ENCODE measurements at places on chromosomes 1 and 21.

DNA sequence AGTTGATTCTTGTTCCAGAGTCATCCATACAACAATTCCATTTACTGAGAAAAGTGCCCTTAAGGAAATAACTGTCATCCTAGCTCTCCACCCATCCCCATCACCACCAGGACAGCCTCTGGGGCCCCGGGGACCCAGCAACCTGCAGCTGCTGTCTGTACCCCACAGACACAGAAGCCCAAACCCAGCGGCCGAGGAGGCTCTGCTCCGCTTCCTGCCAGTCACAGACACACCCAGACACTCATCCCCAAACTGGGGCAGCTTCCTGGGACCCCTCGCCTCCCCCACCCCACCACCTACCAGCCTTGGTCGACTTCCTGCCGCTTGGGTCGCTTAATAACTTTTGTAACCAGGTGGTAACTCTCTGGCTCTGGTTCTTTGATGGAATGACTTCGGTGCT, 121.6 kb upstream of the SLC25A33 start:
- DNase-seq: no peak

DNA sequence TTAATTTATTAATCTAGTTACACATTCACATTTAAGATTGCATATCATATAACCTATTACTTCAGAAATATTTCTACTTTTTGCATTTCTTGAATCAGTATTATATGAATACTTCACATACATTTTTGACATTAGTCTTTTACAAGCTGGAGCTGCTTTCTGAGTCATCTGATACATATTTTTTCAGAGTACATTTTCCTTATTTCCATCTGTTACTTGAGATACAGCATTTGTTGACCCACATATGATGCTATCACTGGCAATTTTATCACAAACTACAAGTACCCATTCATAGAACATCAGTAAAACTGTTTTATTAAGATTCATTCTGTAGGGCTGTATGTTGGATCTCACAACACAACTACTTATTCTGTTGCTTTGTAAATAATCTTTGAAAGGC, 367.2 kb upstream of the ST6GALNAC5 start:
- no peak for DNase-seq

DNA sequence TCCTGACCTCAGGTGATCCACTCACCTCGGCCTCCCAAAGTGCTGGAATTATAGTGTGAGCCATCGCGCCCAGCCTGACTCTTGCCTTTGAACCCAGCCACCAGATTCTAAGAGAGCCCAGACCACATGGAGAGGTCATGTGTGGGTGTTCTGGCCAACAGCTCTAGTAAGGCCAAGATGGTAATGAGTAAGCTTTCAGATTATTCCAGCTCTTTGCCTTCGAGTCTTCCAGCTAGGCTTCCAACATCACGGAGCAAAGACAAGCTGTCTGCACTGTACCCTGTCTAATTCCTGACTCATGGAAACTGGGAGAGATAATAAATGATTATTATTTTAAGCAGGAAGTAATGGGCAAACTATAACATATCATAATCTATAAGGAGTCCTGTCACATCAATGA, 14.8 kb upstream of the ZFP69B start:
- no peak for DNase-seq

- DNase-seq: no peak
These were observed 1.6 kb downstream of the COL6A2 start for GRCh38 chr21:46099476-46099875.

DNA sequence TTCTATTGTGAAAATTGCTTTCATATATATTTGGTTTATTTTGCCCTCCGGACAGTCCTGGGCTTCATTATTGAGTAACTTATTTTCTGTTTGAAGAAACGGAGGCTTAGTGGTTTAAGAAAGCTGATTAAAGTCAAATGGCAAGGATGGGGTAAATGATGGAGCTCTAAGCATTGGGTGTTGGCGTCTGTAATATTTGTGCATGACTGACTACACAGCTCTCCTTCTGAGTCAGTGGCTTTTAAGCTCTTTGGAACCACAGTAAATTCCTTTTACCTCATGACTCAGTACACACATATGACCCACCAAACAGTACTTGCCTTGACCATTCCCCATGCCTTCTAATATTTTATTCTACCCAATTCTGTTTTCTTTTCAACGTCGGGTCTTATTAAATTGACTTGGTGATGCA, 21.0 kb downstream of the B3GALT5 start:
- DNase-seq: no peak

DNA sequence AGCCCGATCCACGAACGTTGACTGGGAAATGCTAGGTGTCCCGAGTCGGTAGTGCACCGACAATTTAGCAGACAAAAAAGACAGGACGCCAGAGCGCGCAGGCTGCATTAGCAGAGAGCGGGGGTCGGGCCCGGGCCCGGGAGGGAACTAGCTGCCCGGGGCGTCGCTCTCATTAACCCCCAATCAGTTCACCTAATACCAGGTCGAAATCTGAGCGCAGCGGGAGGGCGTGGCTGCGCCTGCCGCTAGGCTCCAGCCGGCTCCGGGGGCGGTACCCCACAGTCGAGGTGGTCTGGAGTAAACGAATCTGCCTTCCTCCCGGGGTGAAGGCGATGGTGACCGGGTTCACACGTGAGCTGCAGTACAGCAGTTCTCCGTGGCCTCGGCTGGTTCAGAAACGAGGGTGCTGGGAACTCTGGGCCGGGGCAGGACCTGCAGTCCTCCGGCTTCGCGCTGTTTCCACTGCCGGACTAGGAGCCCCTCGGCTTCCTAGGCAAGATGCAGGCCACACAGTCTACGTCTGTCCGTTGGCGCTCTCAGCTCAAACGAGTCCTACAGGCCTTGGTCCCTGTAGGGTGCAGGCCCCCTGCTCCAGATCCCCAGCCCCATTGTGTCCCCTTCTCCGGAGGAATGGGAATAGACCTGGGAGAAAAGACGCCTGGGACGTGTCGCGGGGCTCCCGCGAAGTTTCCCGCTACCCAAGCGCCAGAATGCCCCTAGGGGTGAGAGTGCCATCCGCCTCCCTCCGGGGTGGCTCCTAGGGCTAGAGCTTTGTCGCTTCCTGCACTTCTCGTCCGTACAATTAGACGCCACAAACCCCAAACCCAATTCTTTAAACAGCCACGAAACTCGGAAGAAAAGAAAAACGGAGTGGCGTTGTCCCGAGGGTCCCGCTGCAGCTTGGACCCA, 2.0 kb downstream of the GFI1 start:
- peak; percentile 53 for DNase-seq

GRCh38 chr1:169326956-169327268, 40.7 kb downstream of the NME7 start:
- no peak for DNase-seq

DNA sequence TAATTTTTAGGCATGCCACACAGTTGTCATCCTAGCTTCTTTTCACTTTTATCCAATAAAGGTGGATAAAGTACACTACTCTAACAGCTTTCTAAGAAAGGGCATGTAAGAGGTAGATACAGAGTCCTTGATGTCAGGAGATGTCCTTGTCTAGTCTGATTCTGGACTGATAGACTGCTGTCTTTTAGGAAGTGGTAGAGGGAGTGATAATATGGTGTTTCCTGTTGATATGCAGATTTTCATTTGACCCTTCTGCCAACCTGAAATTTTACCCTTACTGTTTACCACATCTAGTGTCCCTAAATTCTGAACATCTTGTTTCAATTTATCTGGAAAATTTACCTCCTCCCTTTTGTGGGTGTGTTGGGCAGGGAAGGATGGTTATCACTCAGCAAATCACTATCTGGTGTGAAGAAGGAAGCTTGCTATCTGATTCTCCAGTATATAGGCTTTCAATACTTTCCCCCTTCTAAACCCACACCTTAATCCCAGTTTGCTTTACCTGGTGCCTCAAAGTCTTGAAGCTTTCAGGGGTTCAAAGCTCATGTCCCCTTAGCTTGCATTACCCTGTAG, 354.9 kb upstream of the SNX7 start:
- no peak for DNase-seq

- DNase-seq: no peak
These were observed 66.0 kb upstream of the CLDN14 start for GRCh38 chr21:36545776-36546511.

GRCh38 chr1:72075425-72075824, 206.9 kb downstream of the NEGR1 start:
- no peak for DNase-seq

DNA sequence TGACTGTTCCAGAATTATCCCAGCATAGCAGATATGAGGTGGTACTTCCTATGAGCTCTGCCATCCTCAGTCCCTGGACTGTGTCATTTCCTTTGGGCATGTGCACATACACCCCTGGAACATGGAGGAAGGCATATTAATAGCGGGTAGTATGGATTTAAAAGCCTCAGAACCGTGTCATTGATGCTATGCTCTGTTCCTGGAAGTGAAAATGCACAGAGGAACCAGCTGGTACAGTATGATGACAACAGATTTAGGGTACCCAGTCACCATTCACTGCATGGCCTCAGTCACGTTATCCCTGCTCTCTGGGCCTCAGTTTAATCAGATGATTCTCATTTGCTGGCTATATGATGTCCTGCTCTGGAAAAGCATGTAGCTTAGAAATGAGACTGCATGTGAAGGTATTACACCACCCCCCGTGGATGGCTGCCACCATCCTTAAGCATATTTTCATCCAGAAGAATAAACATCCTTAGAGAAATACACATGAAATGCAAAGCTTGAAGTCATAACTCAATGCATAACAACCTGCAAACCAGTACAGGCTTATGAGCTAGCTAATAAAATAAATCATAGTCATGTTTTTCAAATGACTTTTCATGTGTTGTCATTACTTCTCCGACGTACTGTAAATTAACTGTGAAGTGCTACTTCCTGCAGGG, 37.8 kb downstream of the SETD4 start:
- DNase-seq: no peak

DNA sequence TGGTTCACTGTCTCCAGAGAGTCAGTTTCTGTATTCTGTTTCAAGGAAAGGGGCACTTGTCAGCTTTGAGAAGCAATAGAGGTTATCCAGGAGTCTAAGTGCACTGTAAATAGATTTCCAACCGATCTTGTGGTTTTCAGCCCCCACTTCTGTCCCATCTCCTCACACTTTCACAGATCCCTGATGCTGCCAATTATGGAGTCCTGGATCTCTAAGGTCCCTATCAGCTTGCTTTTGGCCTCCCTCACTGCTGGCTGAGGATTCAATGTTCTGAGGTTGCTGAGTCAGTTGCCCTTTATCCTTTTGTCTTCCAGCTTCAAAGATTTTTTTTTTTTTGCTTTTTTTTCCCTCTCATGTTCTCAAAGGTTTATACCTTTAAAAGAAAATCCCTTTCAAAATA, 98.4 kb downstream of the DIRAS3 start:
- DNase-seq: no peak

GRCh38 chr1:53580009-53580400, 120.8 kb downstream of the DMRTB1 start:
- DNase-seq: no peak

DNA sequence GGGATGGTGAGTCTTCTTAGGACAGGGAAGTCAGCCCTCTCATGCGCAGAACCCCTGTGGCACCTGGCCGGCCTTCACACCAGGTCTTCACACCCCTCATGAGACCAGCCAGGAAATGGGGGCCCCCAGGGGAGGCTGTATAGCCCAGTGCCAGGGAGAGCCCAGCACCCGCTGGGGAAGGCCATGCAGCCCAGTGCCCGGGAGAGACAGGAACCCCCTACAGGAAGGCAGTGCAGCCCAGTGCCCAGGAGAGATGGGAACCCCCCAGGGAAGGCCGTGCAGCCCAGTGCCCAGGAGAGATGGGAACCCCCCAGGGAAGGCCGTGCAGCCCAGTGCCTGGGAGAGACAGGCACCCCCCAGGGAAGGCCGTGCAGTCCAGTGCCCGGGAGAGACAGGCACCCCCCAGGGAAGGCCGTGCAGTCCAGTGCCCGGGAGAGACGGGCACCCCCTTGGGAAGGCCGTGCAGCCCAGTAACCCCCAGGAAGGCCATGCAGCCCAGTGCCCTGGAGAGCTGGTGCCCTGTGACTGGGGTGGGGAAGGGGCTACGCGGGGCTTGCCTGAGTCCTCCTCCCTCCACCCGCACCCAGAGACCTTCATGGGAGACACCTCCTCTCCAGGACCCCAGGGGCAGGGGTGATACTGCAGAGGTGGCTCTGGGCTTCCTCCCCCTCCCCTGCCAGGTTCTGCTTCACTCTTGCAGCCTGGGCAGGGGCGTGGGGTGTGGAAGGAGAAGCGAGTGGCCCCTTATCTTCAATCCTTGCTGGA, 110.5 kb upstream of the COL6A1 start:
- no peak for DNase-seq

DNA sequence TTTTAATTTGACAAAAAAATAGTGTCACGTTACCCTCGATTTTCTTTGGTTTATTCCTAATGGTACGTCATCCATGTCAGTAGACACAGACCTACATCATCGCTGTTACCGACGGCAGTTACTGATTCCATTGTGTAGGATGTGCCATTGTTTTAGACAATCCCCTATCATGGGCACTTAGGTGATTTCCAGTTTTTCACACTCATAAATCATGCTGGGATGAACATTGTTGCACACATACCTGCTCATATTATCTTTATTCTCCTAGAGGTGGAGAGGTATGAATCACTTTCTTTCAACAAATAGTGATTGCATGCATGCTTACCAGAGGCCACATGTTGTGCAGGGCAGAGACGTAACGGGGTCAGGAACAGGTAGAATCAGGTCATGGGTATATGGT, 79.7 kb upstream of the EFHD2 start:
- DNase-seq: no peak

DNA sequence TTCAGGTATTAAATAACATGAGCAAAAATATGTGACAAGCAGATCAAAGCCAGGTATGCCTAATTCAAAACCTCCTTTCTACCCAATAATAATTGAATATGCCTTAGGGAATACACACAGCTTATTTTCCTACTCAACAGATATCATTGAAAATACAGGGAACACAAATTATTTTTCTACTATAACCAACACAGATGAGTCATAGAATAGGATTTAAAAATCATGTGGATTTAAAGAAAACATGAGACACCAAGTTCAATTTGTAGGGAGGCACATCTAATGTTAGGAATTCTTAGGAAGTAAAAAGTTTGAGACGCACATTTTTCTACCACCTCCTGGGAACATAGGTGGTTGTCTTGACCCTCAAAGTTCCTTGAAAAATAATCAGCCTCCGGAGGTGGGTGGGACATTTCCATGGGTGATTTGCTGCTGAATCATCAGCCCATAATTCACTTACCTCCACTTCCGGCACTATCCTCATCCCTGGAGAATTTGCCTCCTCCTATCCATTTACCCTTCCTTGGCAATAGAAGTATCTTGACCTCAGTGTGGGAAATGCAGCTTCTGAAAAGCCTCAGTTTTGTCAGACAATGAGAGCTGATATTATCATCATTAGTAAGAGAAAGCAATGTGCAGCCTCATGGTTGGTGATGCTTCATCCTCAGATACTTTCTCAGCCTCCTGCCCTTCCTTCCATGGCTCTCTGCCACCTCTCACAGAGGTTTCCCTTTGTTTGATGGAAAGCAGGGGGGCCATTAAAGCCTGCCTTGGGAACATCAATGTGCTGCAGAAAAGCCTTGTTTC, 33.5 kb upstream of the RGS4 start:
- DNase-seq: no peak

Measured in stimulated activated CD8-positive, alpha-beta memory T cell treated with anti-CD3 and anti-CD28 coated beads, Interleukin-2, amount 100 ng/mL, for 1 hour (primary cell).